GM04503 (cell line): ENCODE measurements at places on chromosomes 11 and 22.

DNA sequence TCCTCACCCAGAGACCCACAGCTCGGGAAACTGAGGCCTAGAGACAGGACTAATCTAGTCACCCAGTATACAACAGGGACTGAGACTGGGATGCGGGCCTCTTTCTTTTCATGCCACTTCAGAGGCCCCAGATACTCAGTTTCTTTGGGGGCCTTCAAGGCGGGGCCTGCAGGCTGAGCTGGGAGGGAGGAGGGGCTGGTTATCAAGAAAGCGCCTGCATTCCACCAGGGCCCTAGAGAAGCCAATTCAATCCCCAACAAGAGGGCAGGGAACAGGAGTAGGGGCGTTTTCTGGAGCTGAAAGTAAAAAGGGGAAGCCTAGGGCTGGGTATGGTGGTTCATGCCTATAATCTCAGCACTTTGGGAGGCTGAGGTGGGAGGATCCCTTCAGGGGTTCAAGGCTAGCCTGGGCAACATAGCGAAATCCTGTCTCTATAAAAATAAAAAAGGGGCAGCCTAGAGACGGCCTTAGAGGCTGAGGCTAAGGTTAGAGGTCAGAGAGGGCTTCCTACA is 1.6 kb downstream of the ATG2A start:
- DNase-seq, result no peak

DNA sequence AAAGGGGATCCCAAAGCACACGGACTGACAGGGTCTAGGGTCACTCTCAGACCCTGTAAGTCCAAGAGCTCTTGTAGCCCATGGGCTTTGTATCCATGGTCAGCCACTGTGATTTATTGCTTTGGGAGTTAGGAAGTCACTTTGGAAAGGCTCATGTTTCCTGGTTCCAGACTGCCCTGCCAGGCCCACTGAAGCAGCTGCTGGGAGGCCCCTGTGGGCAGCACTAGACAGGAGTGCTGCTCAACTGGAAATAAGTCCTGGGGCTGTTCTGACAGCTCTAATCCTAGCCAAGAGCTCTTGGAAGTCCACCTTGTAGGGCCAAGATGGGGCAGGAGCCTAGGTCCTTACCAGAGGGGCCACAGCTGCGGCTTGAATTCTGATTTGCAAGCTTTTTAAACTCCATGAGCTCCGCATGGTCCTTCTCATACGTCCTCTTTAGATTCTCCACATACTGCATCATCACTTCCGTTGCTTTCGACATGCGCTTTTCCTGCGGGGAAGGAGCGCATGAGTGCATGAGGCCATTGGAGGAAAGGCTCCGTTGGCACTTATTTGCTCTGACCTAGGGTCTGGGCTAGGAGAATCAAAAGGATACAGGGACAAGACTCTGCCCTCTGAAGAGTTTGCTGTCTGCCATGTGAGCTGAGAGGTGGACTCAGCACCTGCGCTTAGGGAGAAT is 32.2 kb upstream of the LYVE1 start:
- DNase-seq, result no peak

- DNase-seq, result peak; percentile 29
These were observed 129.4 kb upstream of the PAX6 start for GRCh38 chr11:31940371-31941037.

- DNase-seq, result no peak
These were observed 65.9 kb downstream of the LIF start for GRCh38 chr22:30180616-30181015.

DNA sequence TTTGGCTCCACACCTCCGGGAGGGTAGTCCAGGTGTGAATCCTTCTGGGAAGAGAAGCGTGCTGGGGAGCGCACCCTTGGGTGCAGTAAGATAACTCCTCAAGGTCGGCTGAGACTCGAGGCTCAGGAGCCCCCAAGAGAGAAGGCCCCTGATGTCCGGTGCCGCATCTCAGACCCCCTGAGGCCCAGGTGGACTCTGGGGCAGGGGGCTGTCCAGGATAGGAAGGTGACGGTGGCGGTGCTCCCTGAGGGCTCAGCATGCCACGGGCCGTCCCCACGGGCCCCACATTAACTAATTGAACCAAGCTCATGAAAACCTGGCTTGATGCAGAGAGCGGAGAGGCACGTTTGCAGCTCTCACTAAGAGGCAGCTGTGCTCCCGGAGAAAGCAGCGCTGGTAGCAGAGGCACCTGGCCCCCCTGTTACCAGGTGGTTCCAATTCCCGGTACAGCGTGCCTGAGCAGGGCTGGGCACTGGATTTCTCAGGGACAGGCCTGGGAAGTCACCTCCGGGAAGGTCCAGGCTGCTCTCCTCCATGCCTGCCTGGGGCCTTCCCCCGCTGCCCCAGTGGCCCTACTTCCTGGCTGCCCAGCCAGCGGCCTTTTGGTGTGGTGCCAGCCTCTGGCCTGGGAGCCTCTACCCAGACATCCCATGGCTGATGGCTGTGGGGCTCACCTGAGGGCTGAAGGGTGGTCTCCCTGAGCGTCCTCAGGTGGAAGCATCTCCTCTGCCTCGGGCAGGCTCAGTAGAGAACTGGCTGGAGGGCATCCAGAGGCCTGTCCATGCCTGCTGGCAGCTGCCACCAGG is 1.1 kb downstream of the KCNQ1 start:
- DNase-seq, result no peak

GRCh38 chr22:35476341-35476740 is 64.3 kb upstream of the RASD2 start:
- no peak for DNase-seq

DNA sequence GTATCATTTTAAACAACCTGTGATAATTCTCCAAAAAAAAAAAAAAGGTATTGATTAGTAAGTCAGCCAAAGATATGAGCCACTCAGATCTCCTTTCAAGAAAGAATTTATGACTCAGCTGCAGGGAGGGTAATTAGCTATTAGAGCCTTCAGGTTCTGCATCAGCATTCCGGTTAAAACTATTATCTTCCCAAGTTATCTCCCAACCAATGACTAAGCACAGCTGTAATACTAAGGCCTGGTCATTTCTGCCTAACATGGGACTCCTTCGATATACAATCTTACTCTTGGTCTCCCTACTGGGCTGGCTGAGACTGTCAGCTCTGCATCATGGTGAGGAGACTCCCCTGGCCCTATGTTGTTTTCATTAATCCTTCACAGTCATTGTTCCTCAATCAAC is 60.4 kb downstream of the SBF2 start:
- peak; percentile 29 for DNase-seq

DNA sequence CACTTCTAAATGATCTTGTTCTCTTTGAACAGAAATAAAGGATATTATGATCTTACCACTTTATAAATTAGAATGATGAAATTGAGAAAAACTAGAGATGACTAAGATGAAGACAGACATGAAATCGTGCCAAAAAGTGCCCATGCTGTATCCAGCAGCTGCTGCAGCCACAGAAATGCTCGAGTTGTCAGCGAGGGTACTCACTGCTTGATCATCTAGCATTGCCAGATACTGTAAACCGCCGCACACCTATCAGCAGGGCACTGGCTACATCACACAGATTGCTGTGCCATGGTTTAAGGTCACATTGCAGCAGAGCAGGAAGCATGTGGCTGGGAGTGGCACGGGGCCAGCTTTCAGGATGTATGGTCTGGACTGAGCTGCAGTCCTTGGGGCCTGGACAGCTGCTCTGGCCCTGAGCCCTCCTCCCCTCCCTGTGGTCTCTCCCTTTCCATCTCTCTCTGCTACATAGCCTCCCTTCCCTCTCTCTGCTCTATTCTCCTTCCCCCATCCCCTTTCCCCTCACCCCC is 51.0 kb upstream of the SEPTIN5 start:
- DNase-seq, result peak; percentile 41

GRCh38 chr22:24894998-24895397 is 51.5 kb downstream of the LHFPL7 start:
- no peak for DNase-seq

DNA sequence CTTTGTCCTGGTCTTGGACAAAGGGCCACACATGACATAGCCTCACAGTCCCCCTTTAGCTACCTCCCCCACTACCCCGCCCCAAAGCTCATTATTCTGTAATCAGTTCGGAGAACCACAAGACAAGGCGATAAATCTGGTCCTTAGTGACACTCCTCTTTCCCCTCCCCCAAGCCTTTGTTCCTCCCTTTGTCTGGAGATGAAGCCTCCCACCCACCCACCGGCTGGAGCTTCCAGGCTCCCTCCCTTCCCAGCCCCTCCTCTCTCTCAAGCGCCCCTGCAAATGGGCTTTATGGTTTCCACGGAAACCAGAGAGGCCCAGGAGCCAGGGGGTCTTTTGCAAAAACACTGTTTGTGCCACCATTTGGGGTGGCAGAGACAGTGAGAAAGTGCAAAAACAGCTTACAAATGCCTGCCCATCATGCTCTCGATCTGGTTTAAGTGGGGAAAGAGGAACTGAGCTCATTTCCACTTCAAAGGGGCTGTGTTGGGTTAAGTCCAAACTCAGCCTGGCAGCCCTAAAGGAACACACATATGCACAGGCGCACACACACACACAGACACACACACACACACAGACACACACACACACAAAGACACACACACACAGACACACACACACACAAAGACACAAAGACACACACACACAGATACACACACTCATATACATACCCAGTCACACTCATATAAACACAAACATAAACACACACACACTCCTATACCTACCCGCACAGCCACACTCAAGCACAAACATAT is 23.5 kb downstream of the APLNR start:
- DNase-seq, result no peak

DNA sequence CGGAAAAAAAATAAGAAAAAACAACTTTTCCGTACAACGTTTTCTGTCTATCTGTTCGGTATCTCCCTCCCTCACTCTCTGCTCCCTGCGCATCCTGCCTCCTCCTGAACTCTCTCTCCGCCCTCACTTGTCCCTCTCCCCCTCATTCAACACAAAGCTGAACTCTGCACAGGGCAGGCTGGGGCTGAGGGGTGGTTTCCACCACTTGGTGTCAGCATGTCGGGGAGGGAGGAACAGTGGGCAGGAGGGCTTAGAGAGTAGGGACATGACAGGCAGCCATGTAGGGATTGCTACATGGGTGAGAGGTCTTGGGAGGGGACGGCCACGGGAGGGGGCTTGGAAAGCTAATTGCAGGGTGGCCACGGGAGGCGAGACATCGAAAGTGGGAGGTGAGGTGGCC is 17.6 kb downstream of the SLC22A12 start:
- no peak for DNase-seq

DNA sequence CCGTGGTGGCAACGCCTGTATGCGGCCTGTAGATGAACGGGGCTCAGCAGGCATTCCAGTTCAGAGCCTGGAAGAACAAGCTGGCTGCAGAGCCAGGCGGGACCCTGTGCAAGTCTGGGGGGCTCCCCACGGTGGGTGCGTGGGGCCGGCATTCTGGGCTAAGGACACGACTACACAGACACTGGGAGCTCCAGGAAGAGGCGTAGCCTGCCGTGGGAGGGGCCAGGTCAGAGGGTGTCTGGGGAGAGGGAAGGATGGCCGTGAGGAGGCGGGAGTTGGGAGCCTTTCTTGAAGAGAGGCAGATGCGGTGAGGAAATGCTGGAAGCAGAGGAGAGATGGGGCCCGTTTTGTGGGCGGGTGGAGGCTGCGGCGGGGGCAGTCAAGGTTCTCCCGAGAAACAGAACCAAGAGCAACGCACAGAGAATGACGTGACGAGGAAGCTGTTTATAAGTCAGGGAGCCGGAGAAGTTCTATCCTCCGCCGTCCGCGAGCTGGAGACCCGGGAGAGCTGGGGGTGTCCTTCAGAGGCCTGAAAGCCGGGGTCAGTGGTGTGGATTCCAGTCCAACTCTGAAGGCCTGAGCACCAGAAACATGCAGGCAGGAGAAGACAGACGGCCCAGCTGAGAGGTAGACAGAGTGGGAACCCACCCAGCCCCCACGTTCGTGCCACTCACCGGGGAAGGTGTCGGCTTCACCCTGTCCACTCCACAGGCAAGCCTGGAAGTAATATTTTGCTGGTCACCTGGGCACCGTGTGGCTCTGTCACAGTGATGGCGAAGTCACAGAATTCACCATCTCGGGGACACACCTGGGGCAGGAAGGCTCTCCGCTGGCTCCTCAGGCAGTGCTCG is 529.6 kb downstream of the BRD1 start:
- DNase-seq, result no peak

DNA sequence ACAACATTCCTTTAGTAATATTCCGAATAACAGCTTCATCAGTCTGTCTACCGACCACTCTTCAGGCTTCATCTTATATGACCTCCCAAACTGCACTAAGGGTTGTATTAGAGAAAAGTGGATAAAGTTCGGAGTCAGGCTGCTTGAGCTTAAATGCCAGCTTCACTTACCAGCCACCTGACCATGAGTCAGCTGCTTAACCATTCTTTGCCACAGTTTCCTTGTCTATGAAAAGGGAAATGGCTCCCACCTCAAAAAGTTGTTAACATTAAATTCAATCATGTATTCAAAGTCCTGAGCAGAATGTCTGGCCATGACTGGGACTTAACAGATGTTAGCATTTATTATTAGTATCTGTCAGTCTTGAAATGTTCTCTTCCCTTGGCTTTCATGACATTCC is 20.9 kb downstream of the LIMK2 start:
- no peak for DNase-seq

DNA sequence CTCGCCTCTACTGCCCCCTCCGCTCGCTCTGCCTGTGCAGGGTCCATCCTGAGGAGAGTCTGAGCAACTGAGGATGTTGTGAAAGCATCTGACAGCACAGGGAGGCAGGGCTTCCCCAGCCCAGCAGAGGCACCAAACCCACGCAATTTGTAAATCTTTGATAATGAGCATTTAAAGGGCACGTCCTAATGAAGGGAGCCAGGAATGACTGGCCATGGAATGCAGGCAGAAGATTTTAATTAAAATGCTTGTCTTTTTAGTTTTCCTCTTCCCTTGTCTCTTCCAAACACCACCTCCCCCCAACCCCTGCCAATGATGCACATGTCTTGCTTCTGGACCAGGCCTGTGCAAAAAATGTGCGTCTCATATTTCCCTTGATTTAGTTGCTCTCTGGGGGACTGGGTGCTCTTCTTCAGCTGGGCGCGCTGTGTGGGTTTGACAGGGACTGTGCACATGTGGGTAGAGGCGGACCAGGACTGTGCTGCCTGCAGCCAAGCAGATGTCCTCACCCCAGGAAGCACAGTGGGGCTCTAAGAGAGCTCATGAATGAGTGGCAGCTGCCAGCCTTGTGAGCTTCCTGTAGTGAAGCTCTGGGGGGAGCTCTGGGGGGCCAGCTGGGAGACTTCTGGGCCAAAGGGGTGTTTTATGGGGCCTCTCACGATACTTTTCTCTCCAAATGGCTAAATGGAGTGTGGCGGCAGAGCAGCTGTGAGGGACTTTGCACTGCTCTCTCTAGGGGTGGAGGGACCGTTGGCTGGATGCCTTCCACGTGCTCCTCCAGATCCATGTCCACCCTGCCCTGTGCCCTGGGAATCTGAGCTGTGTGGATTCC is 273.5 kb downstream of the ST3GAL4 start:
- peak; percentile 96 for DNase-seq

DNA sequence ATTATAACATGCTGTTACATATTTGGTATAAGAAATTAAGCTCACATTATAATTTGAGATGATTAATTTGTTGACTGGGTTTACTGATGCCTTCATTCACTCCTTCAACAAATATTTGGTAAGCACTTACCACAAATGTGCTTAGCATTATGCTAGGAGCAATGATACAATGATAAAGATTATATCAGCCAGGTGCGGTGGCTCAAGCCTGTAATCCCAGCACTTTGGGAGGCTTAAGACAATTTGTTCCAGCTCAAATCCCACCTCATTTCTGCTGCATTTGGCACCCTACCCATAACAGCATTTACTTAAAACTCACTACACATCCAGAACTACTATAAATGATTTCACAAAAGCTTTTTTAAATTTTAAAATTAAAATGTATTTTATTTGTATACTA is 1263.6 kb upstream of the RAG2 start:
- DNase-seq, result no peak
